ENCODE measurements at places on chromosomes 1 and 21.

DNA sequence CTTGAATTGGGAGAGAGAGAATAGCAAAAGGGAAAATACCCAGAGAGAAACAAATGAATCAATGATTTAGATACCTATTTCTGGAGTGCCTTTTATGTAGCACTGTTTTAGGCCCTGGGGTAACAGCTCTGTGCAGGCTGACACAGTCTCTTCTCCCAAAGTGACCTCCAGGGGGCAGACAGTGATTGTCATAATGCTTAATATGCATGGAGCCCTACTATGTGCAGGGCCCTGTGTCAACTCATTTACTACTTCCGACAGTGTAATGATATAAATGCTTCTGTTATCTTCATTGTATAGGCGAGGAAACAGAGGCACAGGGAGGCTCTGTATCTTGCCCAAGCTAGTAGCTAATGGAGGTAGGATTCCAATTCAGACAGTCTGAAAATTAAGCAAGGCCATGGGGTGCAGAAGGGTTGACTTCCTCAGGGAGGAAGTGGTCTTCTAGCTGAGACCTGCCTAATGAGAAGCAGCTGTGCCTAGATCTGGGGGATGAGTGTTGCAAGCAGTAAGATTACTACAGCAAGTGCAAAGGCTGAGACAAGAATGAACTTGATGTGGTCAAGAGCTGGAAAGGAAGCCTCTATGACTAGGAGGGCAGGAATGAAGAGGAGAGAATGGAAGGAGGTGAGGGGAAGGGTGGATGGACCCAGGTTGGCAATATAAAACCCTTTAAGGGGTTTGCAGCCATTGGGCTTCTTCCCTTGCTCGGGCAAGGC lies 16.2 kb upstream of the SERINC2 start:
- DNase-seq = peak; percentile 83

- no peak for DNase-seq
These were observed 7.9 kb upstream of the HCRTR1 start for GRCh38 chr1:31609514-31610118.

DNA sequence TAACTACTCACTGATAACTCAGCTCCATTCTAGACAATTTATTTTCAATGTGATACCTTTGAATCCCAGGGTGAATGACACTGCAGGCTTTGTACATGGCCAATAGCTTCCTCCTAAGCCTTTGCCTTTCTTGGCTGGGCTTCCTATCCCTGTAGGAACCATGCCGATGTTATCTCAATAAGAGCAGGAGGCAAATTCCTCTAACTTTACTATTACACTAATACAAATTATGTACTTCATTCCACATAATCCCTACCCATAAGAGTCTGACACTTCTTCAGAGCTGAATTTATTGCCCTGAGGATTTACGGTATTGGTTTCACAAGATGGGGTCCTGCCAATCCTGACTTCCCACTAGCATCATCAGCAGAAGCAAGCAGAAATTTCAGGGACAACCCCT lies 14.0 kb downstream of the TGFBR3 start:
- DNase-seq = no peak

DNA sequence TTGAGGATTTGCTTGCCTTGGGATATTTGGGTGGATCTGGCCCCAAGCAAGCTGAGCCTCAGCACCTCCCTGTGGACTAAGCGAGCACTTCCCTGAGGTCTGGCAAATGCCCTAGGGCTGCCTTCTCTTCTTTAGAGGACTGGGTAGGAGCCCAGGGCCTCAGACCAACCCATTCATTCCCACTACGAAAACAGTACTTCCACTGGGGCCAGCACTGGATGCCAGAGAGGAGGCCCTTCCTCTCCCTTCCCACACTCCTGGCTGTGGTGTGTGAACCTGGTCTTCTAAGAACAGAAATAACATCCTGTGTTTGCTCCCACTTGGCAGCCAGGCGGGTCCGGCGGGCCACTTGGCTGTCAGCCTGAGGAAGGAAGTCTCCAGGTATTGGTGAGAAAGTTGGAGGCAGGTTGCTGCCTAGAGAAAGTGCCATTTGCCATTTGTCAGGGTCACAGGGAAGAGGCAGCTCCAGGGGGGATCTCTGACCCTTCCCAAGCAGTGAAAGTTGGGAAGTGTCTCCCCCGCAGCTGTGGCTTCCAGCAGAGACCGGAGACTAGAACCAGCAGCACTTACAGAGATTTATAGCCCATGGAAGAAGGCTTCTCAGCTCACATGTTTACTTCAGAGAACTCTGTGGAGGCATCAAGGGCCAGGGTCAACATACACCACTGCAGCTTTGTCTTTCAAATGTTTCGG lies 323.5 kb downstream of the SIPA1L2 start:
- no peak for DNase-seq

- no peak for DNase-seq
These were observed at the start of gene FAM151A for GRCh38 chr1:54623216-54624007. TSS of gene FAM151A (minus strand) at chr1:54623525. CDS start at chr1:54623395, 130 bp downstream.

- DNase-seq = no peak
These were observed at the start of gene CNIH3 for GRCh38 chr1:224615861-224616755. TSS of gene CNIH3 (plus strand) at chr1:224616317. CDS start at chr1:224617175, 858 bp downstream.

Data from non-pigmented ciliary epithelial cell (primary cell).